ENCODE measurements at places on chromosomes 2 and 18.

DNA sequence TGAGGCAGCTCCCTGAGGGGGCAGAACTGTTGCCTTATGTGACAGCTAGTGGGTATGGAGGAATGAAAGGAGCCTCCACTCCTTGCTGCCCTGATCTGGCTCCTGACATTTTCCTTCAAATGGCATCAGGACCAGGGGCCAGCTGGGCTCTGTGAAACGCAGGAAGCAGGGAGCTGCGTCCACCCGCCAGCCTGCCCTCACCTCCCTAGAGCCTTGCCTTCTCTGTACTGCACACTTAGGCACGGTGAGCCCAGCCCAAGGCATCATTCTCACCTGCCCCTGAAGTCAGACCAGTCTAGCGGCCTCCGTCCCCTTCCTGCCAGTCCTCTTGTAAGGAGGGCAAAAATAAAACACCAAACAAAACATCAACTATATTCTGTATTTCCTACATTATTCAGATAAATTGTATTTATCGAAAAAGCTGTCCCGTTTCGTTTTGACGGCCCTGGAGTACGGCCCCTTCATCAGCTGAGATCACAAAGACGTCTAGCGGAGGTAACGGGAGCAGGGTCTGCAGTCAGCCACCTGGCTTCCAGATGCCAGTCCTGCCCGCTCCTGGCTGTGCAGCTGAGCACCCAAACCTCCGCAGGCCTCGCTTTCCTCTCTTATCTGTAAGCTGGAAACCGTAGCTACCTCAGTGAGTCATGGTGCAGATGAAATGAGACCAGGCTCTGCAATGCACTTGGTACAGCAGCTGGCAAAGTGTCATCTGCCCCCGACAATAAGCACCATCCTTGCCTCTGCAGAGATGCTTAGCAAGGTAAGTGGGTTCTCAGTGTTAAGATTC is 6.9 kb upstream of the CTDP1 start:
- no peak for DNase-seq

DNA sequence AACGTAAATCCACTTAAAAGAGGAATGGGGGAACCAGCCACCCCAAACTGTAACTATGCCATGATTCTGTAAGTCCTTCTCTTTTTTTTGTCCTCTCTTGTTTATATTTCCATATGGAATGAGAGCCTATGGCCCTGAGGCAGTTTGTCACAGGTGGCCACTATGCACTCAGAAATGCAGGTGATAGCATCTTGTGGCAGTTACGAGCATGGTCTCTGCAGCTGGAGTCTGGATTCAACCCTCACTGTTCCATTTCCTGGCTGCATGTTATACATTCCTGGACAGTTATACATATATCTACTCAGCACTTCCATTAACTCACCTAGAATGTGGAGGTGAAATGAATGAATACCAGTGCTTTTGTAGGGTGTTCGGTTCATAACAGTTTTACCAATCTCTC is 291.5 kb upstream of the FANCL start:
- DNase-seq = no peak

DNA sequence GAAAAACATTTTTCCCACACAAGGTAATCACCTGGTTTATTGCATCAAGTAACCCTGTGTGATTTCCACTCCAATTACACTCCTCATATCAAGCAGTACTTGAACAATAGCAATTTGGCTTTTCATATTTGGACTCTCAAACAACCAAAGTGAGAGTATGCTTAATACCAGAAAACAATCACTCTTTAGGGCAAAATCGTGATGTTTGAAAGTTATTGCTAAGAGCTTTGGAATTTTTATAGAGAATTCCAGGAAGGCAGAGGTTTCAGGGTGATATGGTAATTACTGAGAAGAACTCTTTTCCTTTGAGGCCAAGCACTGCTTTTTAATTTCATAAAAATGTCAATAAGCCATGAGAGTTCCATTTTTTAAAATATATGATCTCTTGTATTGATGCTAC is 779.5 kb upstream of the LRRTM1 start:
- DNase-seq = no peak

DNA sequence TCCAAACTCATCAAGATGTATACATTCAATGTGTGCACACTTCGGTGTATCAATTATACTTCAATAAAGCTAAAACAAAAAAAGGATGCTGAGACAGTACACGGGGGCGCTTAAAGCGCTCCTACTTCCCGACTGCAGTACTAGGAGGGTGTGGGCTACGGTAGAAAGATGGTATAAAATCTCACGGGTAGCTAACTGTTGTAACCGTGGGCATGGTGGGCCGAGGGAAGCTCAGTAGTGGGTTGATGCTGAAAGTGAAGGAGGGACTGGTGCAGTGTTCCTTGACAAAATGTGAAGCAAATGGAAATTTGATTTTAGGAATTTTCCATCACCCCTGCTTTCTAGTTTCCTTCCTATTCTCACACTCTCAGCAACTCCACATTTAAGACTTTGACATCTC is 42.6 kb upstream of the DARS1 start:
- DNase-seq = no peak

DNA sequence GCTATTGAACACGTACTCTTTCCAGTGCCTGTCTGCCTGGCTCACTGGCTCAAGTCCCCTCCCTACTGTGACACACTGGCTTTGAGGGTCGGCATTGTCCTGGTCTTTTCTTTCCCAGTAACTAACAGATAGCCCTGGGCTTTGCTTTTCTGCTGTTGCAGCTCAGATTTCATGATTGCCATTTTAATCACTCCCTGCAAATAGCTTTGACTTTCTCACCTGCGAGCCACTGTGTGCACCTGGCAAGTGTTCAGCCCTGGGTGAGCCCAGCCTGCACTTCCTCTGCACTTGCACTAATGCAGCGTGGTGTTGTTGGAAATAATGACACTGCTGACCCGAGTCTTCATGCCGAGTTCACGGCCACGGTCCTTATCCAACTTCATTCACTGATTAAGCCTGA is 52.9 kb downstream of the DCDC2C start:
- peak; percentile 55 for DNase-seq

DNA sequence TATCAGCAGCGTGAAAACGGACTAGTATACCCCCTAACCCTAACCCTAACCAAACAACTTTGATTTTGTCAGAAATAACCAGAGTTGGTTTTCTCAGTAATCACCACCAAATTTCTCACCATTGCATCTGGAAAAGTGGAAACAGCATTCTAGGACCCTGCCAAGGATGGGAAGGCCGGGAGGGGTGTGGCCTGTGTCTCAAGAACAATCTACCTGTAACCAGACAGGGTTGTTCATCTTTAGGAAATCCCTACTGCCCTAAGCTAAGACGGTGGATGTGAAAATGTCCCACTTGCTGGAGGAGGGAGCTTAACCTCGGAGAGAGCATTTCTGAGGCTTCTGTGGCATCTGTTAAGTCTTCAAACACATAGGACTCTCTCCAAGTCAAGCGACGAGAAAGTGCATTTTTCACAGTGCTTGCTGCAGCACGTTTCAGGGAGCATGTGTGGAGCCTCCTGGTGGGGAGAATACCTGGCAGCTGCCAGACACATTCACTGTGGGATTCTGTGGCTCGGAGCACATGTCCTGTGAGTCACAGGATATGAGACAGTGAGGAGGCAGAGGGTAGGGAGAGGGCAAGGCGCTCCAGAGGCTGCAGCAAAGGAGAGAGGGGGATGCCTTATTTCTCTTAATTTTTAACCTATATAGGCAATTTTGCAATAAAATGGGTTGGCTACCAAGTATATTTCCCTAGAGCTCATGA is 207.5 kb downstream of the SPP2 start:
- DNase-seq = peak; percentile 95

GRCh38 chr18:59769129-59769865 is 72.1 kb upstream of the CCBE1 start:
- DNase-seq = no peak

DNA sequence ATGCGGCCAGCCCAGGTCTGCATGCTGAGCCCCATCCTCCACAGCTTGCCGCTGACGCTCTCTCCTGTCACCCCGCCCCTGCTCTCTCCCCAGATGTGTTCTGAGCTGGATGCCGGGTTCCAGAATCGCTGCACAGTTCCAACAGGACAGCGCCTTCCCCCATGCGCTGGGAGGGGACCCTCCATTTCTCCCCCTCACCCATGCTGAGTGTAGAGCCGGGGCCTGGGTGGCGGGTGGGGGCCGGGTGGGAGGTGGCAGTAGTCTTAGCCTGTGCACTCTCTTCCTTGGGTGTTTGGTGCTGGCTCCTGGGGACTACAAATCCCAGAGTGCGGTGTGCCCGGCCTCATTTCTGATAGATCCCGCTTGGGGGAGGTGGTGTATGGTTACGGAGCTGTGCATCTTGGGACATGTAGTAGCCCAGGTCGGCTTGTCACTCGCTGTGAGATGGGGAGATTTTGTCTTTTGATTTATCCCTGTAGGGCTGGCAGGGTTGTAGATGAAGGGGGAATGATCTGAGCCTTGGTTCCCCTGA is 6.8 kb downstream of the DNAJB2 start:
- peak; percentile 65 for DNase-seq
